ENCODE measurements at places on chromosomes 5 and 9. TPM values are rescaled to one million over a fixed set of nuclear protein-coding genes. Genes with fewer than 3 reads are reported as not detected.

DNA sequence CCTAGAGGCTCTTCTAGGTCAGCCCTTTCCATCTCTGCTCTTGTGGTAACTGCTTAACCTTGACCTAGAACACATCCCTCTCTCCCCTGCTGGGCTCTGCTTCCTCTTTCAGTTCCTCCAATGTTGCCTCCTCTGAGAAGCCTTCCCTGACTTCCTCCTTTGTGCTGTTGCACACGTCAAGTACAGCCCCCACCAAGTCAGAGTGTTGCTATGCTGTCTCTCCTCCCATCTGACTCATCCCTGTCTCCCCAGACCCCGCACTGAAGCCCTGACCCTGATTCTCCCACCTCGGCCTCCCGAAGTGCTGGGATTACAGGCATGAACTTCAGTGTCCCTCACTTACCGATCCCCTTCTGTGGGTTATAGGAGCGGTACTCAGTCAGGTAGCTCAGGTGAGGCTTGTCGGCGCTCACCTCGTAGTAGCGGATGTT, 10.4 kb upstream of the TRIM14 start:
- H3K4me3 ChIP-seq = no peak overlapping the region
- no peak for DNase-seq
- H3K27ac ChIP-seq = no peak overlapping the region
- H3K36me3 ChIP-seq = no peaks in the 10 kb centered on the region
- no peaks in the 10 kb centered on the region for H3K4me1 ChIP-seq

- no peak for DNase-seq
- H3K27ac ChIP-seq = no peak overlapping the region
- no peaks in the 10 kb centered on the region for H3K4me1 ChIP-seq
- H3K27me3 ChIP-seq = no peaks in the 10 kb centered on the region
Measured at GRCh38 chr9:81490605-81491331, 198.6 kb downstream of the TLE1 start.

DNA sequence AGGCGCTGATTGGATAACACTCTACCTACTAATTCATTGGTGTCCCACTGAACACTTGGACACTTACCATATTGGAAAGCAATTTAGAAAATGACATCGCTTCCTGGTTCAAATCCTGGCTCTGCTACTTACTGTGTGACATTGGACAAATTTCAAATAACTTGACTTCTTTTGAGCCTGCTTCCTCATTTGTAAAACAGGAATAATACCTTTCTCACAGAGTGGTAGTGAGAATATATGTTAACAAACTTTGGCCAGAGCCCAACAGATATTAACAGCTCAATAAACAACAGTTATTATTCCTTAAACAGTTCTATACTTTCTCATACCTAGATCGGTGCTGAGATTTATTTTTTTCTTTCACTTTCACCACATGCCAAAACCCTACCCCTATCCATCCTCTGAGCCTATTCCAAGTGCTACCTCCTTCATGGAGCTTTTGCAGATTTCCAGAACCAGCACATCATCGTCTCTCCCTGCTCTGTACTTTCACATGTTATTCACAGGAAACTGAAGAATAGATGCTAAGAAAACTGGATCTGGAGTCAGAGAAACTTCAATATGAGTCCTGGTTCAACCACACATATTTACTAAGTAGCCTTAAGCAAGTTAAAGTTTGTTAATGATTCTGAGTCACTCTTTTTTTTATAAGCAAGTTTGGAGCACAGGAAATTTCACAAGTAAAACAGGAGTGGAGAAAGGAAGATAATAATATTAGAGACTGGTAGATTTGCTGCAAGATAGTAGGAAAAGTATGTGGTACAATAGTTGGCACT, 92.3 kb downstream of the STRBP start:
- DNase-seq = no peak
- H3K27ac ChIP-seq = no peak overlapping the region
- no peaks in the 10 kb centered on the region for H3K36me3 ChIP-seq

DNA sequence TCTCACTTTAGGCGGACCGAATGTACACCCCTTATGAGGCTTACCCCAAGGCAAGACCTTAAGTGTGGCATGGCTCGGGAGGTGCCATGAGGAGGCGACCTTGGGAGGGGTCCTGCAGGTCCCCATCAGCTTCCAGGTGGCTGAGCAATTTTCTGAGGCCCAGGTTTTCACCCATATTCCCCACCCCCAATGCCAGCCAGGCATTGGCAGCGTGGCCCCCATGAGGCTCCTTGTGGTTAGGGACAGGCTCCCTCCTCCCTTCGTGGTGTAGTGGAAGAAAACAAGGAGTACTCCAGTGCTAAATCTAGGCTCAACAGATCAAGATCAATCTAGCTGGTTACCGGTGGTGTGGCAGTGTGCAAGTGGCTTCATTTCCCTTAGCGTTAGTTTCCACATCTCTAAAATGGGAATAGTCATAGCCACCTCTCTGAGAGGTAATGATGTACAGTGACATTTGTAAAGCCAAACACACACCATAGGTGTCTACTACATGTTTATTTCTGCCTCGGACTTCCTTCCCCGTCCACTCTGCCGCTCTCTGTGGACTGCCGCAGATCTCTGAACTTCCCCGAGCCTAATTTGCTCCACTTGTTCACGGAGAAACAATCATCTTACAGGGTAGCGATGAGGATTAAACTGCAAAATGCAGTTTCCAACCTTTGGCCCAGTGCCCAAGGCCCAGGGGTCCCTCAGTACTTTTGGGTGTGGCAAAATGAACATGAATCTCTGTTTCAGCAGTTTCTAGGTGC, 8.4 kb downstream of the LHX2 start:
- peaks cover 68% of the 10 kb centered on the region for H3K27me3 ChIP-seq
- H3K4me3 ChIP-seq = no peak overlapping the region
- peaks cover 19% of the 10 kb centered on the region for H3K4me1 ChIP-seq
- H3K36me3 ChIP-seq = no peaks in the 10 kb centered on the region

DNA sequence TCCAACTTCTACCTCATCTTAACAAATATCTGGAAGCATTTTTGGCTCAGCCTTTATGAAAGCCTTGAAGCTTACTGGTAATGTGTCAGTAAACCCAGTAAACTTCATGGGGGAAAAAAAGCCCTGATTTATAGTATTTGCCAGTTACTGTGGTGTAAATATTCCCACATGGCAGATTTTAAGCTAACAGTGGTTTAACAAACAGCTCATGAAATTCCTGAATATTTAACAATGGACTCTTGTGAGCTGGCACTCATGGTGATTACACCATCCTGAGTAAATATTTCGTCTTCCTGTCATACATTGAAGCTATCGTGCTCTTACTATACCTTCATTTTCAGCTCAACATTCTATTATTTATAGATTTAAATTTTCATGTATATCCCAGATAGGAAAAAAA, 57.0 kb upstream of the ACOT12 start:
- no peaks in the 10 kb centered on the region for H3K27me3 ChIP-seq
- no peak overlapping the region for H3K4me3 ChIP-seq
- no peak overlapping the region for H3K27ac ChIP-seq
- no peaks in the 10 kb centered on the region for H3K36me3 ChIP-seq

- no peak overlapping the region for H3K27ac ChIP-seq
- no peaks in the 10 kb centered on the region for H3K27me3 ChIP-seq
- no peak overlapping the region for H3K4me3 ChIP-seq
- no peaks in the 10 kb centered on the region for H3K4me1 ChIP-seq
- DNase-seq = no peak
Measured at GRCh38 chr5:149621415-149622098, 40.3 kb downstream of the ARHGEF37 start.

GRCh38 chr5:172102913-172103626, 85.0 kb downstream of the STK10 start:
- H3K27ac ChIP-seq = no peak overlapping the region
- H3K4me3 ChIP-seq = no peak overlapping the region
- peaks cover 18% of the 10 kb centered on the region for H3K4me1 ChIP-seq
- no peak for DNase-seq

DNA sequence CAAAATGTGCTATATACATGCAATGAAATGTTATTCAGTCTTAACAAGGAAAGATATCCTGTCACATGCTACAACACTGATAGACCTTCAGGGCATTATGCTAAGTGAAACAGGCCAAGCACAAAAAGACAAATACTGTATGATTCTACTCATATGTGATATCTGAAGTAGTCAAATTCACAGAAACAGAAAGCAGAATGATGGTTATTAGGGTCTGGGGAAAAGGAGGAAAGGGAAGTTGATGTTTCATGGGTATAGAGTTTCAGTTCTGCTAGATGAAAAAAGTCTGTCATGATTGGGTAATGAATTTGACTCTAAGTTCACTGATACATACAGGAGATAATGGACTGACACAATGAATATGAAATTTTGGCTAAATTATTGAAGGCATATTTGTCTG, 11.2 kb upstream of the RIC1 start:
- no peaks in the 10 kb centered on the region for H3K27me3 ChIP-seq
- H3K27ac ChIP-seq = no peak overlapping the region
- H3K36me3 ChIP-seq = no peaks in the 10 kb centered on the region
- DNase-seq = no peak

DNA sequence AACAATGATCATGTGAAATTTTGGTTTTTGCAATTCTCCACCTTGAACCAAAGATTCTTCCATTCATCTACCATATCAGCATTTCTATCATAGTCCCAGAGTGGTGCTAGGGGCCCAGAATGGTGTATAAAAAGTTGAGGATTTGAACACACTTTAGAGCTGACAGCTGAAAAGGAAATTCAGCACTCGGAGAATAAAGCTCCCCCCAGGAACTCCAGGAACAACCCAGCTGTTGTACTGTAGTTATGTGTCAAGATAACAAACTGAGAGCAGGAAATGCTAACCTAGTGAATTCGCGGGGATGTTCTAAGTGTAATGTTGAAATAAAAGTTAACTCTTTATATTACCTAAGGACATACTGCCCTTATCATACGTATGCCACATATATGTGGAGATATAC, 216.7 kb downstream of the NFIB start:
- no peak overlapping the region for H3K27ac ChIP-seq
- no peaks in the 10 kb centered on the region for H3K27me3 ChIP-seq
- H3K36me3 ChIP-seq = no peaks in the 10 kb centered on the region
- no peak for DNase-seq
- no peak overlapping the region for H3K4me3 ChIP-seq

DNA sequence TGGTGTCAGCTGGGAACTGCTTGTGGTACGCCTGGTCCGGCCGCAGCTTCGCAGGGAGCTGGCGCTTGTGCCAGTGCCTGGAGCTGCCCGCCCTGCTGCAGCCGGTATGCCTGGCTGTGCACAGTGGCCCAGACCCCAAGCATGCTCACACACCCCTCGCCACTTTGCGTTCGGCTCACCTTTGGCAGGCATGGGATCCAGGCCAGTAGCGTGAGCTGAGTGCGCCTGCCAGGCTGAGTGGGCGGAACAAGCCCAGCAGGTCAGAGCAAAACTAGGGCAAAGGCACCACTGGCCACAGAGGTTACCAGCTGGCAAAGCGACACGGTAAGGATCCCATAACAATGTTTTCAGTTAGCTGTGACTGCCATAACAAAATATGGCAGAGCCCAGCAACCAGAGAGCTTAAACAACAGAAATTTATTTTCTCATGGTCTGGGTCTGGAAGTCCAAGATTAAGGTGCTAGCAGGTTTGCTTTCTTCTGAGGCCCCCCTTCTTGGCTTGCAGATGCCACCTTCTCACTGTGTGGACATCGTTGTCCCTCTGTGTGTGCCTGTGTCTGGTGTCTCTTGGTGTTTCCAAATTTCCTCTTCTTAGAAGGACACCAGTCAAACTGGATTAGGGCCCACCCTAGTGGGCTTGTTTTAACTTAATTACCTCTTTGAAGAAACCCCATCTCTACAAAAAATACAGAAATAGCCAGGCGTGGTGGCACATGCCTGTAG, 61.6 kb downstream of the PSAT1 start:
- no peaks in the 10 kb centered on the region for H3K4me1 ChIP-seq
- no peak overlapping the region for H3K4me3 ChIP-seq
- H3K27ac ChIP-seq = no peak overlapping the region
- H3K27me3 ChIP-seq = no peaks in the 10 kb centered on the region
- H3K36me3 ChIP-seq = no peaks in the 10 kb centered on the region

GRCh38 chr5:114437936-114438335, 76.1 kb downstream of the KCNN2 start:
- H3K4me1 ChIP-seq = no peaks in the 10 kb centered on the region
- no peaks in the 10 kb centered on the region for H3K27me3 ChIP-seq
- no peak for DNase-seq
- H3K27ac ChIP-seq = no peak overlapping the region
- no peak overlapping the region for H3K4me3 ChIP-seq
- H3K36me3 ChIP-seq = no peaks in the 10 kb centered on the region

The AK1 gene
- total RNA-seq = 20.0 TPM

The DMRTA1 gene
- not detected for total RNA-seq

The CARTPT gene
- not detected for total RNA-seq

Measured in CD8-positive, alpha-beta memory T cell (primary cell).